Activated T-helper 1 cell treated with anti-CD3 and anti-CD28 coated beads, Interleukin-2, amount 50 U/mL, for 16 hours (primary cell): ENCODE measurements at places on chromosomes 7 and 10.

DNA sequence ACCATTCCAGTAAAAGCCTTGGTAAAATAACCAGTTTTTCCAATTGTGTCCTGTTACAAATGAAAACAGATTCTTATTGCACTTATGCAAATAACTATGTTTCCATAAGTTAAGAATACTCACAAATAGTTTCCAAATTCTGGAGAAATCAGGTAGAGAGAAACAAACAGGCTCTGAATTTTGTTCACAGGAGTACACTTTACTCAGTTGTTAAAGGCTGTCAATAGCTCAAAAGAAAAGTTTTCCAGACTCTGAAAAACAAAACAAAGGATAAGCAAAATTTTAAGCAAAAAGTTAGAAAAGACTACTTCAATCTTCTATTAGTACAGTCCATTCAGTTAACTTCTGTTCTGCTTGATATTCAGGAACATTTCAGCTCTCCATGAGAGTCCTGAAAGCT lies 32.8 kb upstream of the ZNF365 start:
- no peak for DNase-seq

DNA sequence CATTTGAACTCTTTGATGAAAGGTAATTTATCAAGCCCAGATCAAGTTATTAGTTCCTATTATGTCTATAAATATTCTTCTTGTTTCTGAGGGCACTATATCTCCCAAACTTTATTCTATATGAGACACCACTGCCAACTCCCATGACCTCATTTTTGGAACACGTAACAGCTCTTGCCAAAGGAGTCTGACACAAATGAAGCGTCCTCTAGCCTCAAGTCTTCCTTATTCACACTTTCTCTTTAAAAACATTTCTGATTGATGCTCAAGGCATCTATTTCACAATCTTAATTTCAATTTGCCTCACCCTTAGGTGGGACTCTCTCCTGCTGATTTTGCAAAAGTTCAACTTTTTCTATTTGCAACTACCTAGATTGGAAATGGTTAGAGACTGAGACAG lies 848.4 kb downstream of the GATA3 start:
- DNase-seq, result no peak

- DNase-seq, result no peak
These were observed 109.4 kb downstream of the HIBADH start for GRCh38 chr7:27553273-27553672.

GRCh38 chr10:121509112-121509511 lies 89.1 kb downstream of the FGFR2 start:
- DNase-seq, result no peak

DNA sequence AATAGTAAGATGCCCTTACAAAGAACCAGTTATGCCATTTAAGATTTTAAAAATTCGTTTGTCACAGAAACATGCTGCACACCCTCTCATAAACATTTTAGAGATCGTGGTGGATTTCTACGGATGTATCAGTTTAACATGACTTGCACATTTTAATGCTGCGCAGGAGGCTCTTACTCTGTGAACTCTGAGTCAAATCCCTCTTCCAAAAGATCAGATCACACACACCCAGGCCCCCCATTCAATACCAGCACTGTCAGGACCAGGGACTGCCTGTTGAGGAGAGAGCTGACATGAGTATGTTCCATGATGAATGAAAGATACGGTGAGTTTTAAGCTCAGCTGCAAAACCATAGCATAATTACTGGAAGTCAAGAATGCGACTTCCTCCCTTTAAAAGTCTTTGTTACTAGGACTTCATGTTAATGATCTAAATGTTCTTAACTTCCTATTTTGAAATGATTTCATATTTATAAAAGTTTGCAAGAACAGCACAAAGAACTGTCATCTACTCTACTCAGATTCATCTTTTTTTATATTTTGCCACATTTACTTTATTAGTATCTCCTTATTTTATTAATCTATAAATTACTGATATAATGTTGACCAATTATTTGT lies 500.2 kb downstream of the GLRX3 start:
- no peak for DNase-seq

DNA sequence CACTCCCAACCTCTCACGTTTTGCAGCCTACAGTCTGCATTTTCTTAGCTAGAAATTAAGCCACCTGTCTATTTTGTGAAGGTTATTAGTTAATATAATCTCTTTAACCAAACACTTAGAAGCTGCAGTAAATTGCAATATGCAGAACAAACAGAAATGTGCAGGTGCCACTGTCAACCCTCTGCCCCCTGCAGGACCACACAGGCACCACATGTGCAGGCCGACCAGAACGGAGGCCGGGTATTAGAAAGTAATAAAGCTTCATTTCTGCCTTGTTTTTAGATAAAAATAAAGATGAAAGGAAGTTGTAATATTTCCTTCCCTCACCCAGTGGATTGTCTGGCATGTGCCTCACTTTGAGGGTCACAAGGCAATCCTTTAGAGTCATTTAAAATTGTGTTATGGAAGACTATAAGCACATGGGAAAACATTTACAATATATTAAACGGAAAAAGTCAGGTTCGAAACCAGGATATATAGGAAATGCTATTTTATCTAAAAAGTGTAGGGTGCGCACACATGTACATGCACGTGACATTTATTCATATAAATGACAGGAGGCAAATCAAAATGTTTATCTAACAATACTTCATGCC lies 158.2 kb downstream of the ARHGAP12 start:
- DNase-seq, result no peak

GRCh38 chr10:35433851-35434426 lies 97.6 kb downstream of the CCNY start:
- DNase-seq, result no peak

DNA sequence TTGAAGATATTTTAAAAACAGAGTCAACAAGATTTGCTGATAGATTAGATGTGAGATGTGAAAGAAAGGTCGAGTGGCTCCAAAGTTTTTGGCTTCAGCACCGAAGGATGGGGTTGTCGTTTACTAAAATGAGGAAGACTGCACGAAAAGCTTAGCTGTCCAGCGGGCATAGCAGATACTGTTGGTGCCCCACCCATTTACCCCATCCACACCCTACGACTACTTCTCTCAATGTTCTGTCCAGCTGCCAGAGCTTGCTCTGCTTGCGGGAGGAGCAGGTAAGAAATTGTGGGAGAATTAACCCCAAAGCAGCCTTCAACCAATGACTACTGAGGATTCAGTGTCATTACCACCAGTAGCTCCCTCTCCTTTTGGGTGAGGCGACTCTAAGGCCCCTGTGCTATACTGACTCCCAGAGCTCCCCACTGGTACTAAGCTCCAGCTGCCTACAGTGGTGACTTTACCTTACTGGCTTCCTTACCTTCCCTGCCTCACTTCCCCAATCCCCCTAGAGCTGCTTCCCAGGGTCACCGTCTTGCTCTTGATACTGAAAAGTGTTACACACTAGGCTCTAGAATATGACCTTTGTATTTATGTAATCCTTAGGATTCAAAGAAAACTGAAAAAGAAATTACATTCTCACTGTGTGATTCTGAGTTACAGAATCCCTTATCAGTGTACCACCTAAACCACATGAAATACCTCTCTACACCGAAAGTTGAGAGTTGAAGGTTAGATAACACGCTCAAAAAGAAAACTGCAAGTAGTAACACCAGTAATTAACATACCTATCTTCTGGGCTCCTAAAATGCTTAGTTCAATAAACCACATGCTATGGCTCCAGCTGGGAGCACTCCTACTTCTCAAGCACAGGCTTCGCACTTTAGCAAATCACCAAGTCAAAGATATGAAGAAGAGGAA lies 22.3 kb downstream of the CACUL1 start:
- no peak for DNase-seq
